ENCODE measurements at places on chromosomes 7 and 10. TPM values are rescaled to one million over a fixed set of nuclear protein-coding genes. Genes with fewer than 3 reads are reported as not detected.

Gene OR2A7
- 8.6 TPM for total RNA-seq

Gene BCL7B
- 11.8 TPM for total RNA-seq

Gene ACTR3C
- 12.1 TPM for total RNA-seq

Gene UCN3
- not detected for total RNA-seq

Gene AGBL3
- total RNA-seq = 0.62 TPM

Gene ABCB1
- 2.4 TPM for total RNA-seq

Gene EMX2
- 1.9 TPM for total RNA-seq

Gene TACR2
- not detected for total RNA-seq

Gene OPN4
- not detected for total RNA-seq

Gene DDC
- total RNA-seq = not detected

Gene PNLIPRP3
- not detected for total RNA-seq

Gene MKX
- 0.51 TPM for total RNA-seq

Gene CPVL
- total RNA-seq = 11.7 TPM

Gene FGL2
- 110 TPM for total RNA-seq

Gene RPEL1
- total RNA-seq = not detected

Gene MPP7
- 14.0 TPM for total RNA-seq

Gene PTCD1
- total RNA-seq = 6.8 TPM

Gene LIPK
- 1.1 TPM for total RNA-seq

Gene GIMAP8
- 12.2 TPM for total RNA-seq

Gene EFCAB10
- not detected for total RNA-seq

Gene HOXA5
- total RNA-seq = 0.21 TPM

Gene COMTD1
- total RNA-seq = 14.3 TPM

Gene TAF6
- 38.6 TPM for total RNA-seq

Gene INMT
- total RNA-seq = 14.5 TPM

Gene KLF14
- 1.1 TPM for total RNA-seq

Gene FOXP2
- 25.8 TPM for total RNA-seq

Gene PIP
- 11.3 TPM for total RNA-seq

Gene MSMB
- total RNA-seq = not detected

Gene IGFBP3
- 383 TPM for total RNA-seq

Gene PAX2
- total RNA-seq = not detected

Gene ZNF92
- total RNA-seq = 10.8 TPM

Gene EVX1
- not detected for total RNA-seq

Gene ADAM12
- total RNA-seq = 24.7 TPM

Gene RAPGEF5
- 83.7 TPM for total RNA-seq

Gene IGF2BP3
- 37.7 TPM for total RNA-seq

Gene BMS1
- 19.9 TPM for total RNA-seq

Gene ANKRD30A
- total RNA-seq = not detected

Gene SUN3
- total RNA-seq = not detected

Gene POLR2J2
- total RNA-seq = 6.9 TPM

Gene CCSER2
- 67.2 TPM for total RNA-seq

Gene ASIC3
- total RNA-seq = 0.51 TPM

All from tongue (tissue), 3 donors.